Right atrium auricular region (tissue), 2 donors: ENCODE measurements at places on chromosomes 16 and 17. TPM values are rescaled to one million over a fixed set of nuclear protein-coding genes. Genes with fewer than 3 reads are reported as not detected.

The POLR2A gene
- 41.2 TPM for total RNA-seq

The SLC5A2 gene
- not detected for total RNA-seq

The CRISPLD2 gene
- 76.4 TPM for total RNA-seq

The SRCIN1 gene
- total RNA-seq: 0.52 TPM

The KRT24 gene
- total RNA-seq: not detected

The CPD gene
- 44.1 TPM for total RNA-seq

The ASPHD1 gene
- 3.2 TPM for total RNA-seq

The HSD17B2 gene
- total RNA-seq: not detected

The TP53TG3F gene
- total RNA-seq: not detected

The CIBAR2 gene
- total RNA-seq: not detected

The NOG gene
- 1.5 TPM for total RNA-seq

The CTCF gene
- total RNA-seq: 31.6 TPM

The CX3CL1 gene
- total RNA-seq: 17.1 TPM

The SLFN14 gene
- total RNA-seq: not detected

The UNKL gene
- 11.0 TPM for total RNA-seq

The MPP2 gene
- total RNA-seq: 11.9 TPM
